ENCODE measurements at places on chromosomes 7 and 10. TPM values are rescaled to one million over a fixed set of nuclear protein-coding genes. Genes with fewer than 3 reads are reported as not detected.

Gene LRRC61
- total RNA-seq, result 1.7 TPM

Gene BTBD16
- not detected for total RNA-seq

Gene ANKRD7
- 2.6 TPM for total RNA-seq

Gene CLEC2L
- total RNA-seq, result not detected

Gene SPDYE3
- total RNA-seq, result not detected

Gene OGA
- total RNA-seq, result 53.2 TPM

Gene FBXL13
- total RNA-seq, result 1.4 TPM

Gene FAM221A
- 0.58 TPM for total RNA-seq

Gene ADAM12
- 16.7 TPM for total RNA-seq

Gene MBL2
- not detected for total RNA-seq

Gene OR13A1
- not detected for total RNA-seq

Gene TMEM229A
- total RNA-seq, result not detected

Gene COL13A1
- total RNA-seq, result 21.3 TPM

Gene TMEM273
- total RNA-seq, result not detected

Gene RADIL
- total RNA-seq, result 0.58 TPM

Gene ZC3HAV1
- 28.8 TPM for total RNA-seq

Gene SPDYE11
- total RNA-seq, result not detected

Gene IL2RA
- total RNA-seq, result not detected

Gene FLNC
- total RNA-seq, result 274 TPM

Data from myometrial cell (primary cell).